ENCODE measurements at places on chromosomes 3 and 15.

- DNase-seq: no peak
Measured at GRCh38 chr15:23483821-23484299, 36.8 kb upstream of the GOLGA6L2 start.

DNA sequence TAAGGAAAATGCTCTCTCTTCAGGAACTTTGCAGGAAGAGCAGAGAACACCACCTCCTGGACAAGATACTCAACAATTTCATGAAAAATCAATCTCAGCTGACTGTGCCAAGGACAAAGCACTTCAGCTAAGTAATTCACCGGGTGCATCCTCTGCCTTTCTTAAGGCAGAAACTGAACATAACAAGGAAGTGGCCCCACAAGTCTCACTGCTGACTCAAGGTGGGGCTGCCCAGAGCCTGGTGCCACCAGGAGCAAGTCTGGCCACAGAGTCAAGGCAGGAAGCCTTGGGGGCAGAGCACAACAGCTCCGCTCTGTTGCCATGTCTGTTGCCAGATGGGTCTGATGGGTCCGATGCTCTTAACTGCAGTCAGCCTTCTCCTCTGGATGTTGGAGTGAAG, 200.5 kb downstream of the AKAP13 start:
- DNase-seq: no peak

GRCh38 chr3:20700714-20701113, 514.7 kb upstream of the SGO1 start:
- DNase-seq: no peak

DNA sequence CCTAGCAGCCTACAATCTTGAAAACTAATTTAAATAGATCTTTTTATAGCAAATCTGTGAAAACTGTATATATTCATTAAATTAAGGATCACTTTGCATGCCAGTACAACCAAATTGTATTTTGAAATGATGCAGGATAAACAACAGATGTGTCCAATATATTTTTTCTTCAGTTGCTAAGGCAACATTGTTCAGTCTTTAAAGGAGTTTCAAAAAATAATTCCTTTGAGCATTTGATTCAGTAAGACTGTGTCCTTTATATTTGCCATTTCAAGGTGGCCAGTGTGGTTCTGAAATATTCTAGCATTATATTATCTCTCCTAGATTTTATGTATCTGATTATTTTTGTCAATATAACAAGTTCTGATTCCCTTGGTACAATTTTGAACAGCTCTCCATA, 254.7 kb downstream of the PLOD2 start:
- DNase-seq: no peak

- no peak for DNase-seq
Measured at GRCh38 chr3:159886050-159886449, 102.6 kb upstream of the IL12A start.
